ENCODE measurements at places on chromosomes 2 and 18.

GRCh38 chr2:216147172-216148131, 38.3 kb downstream of the XRCC5 start:
- DNase-seq, result no peak

DNA sequence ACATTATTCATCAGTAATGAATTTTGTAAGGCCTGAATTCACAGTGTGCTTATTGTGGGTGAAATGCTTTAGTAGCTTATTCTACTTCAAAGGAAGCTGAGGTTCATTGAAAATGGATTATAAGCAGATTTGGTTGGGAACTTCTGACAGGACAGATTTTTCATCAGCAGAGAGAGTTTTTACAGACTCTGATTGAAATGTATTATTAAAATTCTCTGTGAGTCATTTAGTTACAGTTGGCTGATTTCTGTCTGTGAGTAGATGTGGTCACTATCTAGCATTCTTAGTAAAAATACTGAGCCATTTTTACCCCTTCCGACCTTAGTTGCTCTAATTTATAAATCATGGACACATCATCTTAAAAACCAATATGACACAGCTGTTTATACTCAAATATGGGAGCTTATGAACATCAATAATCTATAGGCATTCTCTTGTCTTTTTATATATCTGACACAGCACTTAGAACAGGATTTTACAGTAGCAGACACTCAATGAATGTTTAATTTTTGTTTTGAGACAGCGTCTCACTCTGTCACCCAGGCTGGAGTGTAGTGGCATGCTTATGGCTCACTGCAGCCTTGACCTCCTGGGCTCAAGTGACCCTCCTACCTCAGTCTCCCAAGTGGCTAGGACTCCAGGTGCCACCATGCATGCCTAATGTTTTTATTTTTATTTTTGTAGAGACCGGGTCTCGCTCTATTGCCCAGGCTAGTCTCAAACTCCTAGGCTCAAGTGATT, 239.6 kb downstream of the BABAM2 start:
- peak; percentile 66 for DNase-seq

DNA sequence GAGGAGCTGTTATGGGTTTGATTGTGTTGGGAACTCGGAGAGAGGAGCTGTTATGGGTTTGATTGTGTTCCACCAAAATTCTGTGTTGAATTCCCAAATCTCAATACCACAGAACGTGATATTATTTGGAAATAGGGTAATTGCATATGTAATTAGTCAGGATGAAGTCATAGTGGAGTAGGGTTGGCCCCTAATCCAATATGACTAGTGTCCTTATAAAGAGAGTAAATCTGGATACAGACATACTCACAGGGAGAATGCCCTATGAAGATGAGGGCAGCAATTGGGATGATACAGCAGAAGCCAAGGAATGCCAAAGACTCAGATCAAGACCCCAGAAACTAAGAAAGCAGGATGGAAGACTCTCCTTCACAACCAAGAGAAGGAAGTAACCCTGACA, 1023.2 kb upstream of the ZEB2 start:
- no peak for DNase-seq

- peak; percentile 56 for DNase-seq
Observed at GRCh38 chr2:161238560-161239325, 69.5 kb upstream of the PSMD14 start.

DNA sequence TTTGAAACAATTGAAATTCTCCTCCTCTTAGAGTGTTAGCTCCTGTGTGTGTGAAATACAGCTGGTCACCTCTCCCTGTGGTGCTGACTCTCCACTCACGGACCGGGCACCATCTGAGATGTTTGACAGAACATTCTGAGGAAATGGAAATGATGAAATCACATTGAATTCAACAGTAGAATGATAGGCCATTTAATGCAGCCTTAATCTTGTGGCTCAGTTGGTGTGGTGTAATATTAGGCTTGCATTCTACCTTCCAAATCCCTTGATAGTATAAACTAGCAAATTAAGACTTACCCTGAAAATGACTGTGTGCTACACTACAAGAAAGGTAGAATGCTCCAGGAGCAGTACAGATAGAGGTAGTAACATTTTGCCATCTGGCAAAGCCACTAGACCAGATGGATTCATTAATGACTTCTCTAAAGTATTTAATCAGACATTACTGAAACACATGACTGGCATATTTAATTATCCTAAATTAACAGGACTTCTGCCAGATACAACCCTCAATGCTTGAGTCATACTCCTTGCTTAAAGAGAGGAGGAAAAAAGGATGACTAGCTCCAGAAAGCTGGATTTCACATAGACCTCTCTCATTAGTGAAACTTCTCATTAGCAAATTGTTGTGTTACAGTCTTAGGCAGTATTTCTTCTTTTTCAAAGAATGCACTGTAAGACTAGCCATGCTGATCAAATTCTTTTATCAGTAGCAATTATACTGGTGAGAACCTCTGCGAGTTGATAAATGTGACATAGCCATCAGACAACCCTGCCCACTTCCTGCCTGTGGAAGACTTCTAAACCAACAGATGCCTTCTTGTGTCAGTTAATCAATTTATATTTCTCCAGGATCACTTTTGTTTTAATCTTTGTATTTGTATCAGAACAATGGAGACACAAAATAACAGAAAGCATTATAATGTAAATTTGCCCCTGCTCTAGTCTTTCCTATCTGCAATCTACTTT, 80.6 kb downstream of the EML6 start:
- DNase-seq, result no peak

- DNase-seq, result no peak
Observed at GRCh38 chr2:120881981-120882788, 146.5 kb downstream of the GLI2 start.

GRCh38 chr2:207805566-207806226, 36.0 kb upstream of the FZD5 start:
- DNase-seq, result peak; percentile 29

Measured in fibroblast of skin of back (primary cell).